ENCODE measurements at places on chromosomes 3 and 15.

DNA sequence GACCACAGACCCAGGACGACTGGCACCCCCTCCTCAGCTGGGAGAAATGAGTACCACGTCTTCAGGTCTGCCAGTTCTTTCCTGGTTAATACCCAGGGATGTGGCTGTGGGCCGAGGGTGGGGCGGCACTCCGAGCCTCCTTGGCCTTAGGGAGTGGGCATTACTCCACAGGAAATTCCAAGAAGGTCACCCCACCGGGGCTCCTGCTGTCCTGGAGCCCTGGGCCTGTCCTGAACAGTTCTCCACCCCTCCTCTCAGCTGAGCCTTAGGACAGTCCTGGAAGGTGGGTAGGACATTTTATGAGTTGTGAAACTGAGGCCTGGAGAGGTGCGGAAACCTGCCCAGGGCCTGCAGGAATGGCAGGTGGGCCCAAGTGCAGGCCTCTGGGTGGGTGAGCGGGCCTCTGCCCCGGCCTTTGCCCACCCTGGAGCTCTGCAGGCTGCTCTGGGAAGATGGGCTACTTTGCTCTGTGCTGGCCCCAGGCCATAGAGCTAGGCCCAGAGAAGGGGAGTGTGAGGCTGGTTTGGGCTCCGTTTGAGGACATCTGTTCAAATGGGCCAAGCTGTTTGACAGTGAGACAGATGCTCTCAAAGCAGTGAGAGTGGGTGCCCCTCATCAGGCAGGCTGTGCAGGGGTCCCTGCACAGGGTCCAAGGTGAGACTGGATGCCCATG lies 103.1 kb downstream of the TMEM266 start:
- DNase-seq, result no peak

- DNase-seq, result no peak
Observed at GRCh38 chr3:127065561-127066290, 82.8 kb downstream of the PLXNA1 start.

DNA sequence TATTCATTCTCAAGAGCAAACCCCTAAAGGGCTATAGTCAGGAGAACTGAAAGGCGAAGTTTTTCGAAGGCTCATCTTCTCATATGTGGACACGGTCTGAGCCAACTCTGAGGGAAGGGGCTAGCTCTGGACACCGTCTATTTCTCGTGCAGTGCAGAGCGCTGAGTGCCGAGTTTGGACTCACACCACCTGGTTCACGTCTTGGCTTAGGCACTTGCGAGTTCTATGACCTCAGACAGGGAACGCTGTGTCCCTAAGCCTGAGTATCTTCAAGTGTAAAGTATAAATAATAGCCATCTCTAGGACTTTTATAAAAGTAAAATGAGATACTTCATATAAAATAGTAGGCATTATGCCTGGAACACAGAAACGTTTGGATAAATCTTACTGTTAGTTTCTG lies 223.7 kb downstream of the FMN1 start:
- DNase-seq, result no peak

GRCh38 chr3:52536369-52537164 lies at the start of gene UQCC5:
UQCC5 (plus strand) TSS chr3:52536605; CDS start chr3:52536756, 151 bp downstream.
- DNase-seq, result peak; percentile 98

GRCh38 chr15:96353416-96353929 lies 23.0 kb downstream of the NR2F2 start:
- DNase-seq, result no peak

GRCh38 chr3:99868311-99868646 lies 50.6 kb downstream of the CMSS1 start:
- DNase-seq, result no peak

DNA sequence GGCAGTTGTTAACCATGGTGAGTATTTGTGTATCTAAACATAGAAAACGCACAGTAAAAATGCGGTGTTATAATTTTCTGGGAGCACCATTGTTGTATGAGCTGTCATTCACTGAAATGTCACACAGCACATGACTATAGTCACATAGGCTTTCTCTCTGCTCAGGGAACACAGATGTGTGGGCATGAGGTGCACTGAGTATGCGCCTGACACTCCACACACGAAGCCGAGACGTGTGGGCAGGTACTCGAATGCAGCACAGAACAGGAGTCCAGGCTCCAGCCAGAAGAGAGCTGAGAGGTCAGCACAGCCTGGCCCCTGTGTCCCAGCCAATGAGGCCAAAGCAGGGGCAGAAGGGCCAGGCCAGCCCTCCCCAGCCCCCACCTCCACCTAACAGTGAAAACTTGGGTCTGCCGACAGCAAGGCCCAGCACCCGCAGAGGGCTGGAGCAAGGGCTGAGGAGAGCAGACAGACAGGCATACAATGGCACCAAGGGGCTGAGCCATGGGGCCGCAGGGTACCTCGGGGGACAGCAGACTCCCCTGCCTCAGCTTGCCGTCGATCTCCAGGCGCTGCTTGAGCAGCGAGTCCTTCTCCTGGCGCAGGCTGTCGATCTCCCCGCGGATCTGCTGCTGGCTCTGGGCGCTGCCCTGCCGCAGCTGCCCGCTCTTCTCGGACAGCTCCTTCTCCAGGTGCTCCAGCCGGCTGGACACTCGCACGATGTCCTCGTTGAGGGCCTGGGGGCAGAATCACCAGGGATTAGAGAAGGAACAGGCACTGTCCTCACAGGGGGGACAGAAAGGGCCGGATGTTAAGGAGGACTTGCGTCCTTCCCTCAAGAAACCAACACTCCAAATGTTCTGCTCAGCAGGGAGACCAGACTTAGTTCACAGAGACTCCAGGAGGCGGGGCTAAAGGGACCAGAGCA lies 24.0 kb downstream of the KIF7 start:
- no peak for DNase-seq

- DNase-seq, result no peak
Observed at GRCh38 chr15:33098094-33099058, 96.1 kb downstream of the FMN1 start.

- no peak for DNase-seq
Observed at GRCh38 chr3:128760042-128760441, 34.1 kb downstream of the RAB7A start.

DNA sequence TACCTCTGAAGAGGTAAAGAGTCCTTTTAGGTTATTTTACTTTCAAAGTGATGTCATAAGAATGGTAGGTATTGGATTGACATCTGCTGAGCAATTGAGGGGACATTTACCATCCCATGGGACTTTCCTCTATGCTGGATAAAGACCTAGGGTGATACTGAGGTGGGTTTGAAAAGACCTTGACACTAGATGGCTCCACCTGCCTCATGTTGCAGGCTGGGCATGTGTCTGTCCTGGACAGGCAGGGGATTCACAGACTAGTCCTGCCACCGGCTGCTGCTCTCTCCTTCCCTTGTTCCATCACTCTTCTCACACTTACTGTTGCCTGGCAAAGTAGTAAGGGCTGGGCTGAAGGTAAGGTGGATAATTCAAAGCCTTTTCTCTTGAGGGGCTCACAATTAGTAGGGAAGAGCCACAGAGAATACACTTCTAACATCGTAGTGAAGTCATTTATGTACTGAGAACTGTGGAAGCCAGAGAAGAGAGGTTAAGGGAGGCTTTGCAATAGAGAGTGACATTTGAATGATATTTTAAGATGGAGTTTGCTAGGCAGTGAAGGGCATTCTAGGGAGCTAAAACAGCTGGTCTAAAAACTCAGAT lies 27.7 kb downstream of the TRAK1 start:
- DNase-seq, result peak; percentile 17

DNA sequence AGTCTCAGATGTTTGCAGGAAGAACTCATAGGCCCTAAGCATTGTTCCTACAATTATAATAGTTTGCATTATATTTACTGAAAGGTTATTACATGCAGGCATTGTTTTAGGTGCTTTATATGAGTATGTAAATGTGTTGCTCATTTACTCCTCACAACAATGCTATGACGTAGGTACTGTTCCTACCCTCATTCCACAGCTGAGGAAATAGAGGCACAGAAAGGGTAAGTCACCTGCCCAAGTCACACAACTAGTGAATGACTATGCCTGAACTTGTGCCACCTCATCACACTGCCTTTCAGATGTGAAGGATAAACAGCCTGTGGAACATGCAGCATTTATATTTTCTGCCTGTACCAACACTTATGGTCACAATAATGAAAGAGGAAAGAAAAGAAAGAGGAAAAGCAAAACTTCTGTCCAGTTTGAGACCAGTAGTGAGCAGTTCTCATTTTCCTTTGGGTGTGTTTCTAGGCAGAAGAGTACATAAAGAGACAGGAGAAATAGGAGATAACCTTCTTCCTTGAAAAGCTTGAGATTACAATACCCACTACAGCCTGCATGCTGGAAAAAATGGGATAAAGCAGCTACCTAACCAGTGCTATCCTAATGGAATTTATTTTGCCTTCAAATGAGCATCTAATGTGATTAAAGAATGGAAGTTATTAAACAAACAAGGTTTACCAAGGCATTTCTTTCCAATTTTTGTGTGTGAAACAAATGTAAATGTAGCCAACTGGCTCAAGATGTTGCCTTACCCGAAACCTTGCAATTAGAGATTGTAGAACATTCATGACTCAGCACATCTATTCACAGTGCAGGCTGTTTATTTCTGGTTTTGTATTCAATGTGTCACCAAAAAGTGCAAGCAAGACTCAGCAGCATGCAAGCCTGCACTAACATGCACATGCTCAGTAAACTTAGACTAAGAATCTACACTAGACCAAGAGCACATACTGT lies 20.5 kb upstream of the ENTPD3 start:
- DNase-seq, result no peak

- no peak for DNase-seq
Observed at GRCh38 chr15:27692438-27692837, 406.7 kb downstream of the OCA2 start.

- no peak for DNase-seq
Observed at GRCh38 chr3:24264011-24264410, 230.6 kb downstream of the THRB start.

DNA sequence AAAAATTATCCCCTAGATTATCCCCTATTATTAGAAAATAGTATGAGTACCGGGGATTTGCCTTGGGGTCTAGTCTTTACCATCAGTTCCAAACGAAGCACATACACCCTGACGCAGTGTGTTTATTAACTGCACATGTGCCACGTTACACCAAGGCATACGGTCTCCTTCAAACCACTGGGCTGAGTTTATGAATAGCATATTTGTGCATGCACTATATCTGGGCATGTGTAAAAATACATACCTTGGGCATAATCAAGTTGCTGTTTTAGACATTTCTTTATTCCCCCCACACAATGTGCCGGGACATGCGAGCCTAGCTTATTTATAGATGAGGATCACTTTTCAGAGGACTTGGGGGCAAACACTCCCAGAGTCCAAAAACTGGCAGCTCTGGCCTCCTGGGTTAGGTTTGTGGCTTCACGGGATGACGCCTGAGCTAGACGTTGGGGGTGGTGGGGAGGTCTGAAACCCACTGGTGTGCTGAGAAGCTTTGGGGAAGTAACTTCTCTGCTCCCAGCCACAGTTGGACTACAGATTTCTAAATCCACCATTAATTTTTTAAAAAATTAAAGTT lies 16.2 kb downstream of the IGDCC4 start:
- no peak for DNase-seq

Data from CD4-positive, alpha-beta T cell treated with Interleukin-10 for 1 hour (primary cell).